KBM-7 (cell line): ENCODE measurements at places on chromosomes 16 and 17.

DNA sequence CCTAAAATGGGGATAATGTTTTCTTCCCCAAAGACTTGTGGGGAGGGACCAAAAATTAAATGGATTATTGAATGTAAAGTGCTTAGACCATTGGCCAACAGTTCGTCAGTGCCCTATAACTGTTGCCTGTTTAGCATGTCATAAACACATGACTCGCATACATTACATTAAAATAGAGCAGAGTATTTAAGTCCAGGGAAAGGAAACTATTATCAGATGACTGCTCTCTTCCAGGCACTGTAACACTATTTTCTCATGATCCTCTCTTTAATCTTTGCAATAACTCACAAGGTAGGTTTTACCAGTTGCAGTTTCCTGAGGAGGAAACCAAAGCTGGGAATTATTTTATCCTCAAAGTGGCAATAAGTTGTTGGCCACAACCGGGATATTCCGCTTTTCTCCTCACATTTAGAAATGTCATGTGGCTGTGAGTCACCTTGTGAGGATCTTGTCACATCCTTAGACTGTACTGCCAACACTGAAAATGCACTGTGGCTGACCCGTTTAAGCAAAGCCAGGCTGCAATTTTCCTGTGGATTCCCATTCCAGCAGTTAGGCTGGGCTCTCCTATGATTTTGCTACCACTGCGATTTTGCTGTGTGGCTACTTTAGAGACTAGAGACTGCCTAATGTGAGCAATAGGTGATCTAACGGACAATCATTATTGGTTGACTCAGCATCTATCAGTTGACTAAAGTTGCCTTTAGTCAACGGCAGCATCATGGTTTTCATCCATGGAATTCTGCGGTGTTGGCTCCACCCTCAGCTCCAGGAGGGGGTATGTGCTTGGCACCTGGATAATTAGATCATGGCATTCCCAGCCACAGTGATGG lies 58.3 kb upstream of the DHX40 start:
- DNase-seq = no peak

- DNase-seq = no peak
These were observed 49.4 kb downstream of the WSB1 start for GRCh38 chr17:27343294-27343693.

DNA sequence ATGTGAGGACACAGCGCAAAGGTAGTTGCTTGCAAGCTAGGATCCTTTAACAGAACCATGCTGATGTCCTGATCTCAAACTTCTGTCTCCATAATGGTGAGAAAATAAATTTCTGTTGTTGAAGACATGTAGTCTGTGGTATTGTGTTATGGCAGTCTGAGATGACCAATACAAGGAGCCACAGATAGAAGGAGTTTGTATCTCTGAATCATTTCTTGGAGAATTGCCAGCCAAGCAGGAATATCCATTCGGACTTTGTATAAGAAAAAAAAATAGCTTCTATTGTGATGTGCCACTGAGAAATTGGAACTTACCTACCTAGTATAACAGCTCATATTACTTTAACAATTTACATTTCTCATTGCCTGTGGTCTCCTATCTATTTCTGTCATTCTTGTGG lies 447.6 kb upstream of the CA10 start:
- DNase-seq = no peak

- peak; percentile 82 for DNase-seq
These were observed 12.9 kb upstream of the SEC14L1 start for GRCh38 chr17:77127735-77128361.

DNA sequence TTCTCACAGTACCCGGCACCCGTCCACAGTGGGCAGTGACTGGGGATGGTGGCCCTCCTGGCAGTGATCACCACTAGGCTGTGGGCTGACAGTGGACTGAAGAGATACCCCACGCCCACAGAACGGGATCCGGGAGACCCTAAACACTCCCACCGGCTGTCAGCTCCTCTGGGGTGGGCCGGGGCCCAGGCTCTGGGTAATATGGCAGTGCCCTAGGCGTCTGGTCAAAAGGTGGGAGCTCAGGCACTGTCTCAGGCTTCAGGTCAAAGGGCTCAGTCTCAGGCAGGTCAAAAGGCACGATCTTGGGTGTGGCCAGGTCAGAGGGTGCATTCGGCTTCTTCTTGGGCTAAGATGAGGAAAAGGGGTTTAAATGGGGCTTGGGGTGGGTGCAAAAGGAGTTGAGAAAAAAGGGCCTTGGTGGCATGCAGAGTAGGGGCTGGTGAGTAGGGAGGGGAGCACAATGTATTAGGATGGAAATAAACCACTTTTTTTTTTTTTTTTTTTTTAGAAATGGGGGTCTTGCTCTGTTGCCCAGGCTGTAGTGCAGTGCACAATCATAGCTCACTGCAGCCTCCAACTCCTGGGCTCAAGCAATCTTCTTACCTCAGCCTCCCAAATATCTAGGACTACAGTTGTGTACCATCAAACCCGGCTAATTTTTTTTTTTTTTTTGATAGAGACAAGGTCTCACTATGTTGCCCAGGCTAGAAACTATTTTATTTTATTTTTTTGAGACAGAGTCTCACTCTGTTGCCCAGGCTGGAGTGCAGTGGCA lies 11.0 kb downstream of the CAVIN1 start:
- DNase-seq = no peak

DNA sequence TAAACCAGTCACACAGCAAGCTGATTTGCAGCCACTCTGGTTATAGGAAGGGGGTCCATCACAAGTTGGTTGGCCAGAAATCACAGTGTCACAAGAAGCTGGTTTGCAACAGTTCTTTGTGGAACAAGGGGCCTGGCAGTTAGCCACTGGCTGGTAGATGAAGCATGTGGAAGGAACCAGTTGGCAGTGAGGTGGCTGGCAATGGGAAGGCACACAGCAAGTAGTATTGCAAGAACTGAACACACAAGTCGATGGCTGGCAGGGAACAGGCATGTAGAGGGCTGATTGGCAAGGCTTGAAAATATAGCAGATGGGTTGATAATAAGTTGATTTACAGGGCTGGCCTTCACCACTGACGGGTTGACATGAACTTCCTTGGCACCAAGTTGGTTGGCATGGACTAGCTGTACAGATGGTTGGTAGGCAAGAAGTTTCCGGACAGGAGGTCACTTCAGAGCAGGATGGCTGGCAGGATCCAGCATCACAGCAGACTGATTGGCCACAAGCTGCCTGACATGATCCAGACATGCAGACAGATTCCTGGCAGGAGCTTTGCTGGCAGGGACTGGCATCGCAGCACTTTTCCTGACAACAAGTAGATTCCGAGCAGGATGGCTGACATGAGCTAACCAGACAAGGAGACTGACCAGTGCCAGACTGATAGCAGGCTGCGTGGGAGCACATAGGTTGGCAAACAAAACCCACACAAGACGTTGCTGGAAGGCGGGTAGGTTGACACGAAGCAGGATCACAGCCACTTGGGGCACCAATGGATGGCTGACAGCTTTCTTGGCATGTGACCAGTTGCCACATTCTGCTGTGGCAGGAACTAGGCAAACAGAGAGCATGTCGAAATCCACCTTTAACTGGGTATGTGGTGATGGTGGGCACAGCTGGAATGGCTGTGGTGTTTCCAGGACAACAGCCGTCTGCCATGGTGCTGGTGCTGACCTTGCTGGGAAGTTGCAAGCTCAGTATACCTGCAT lies at the start of gene KRTAP29-1:
KRTAP29-1 (minus strand) TSS at position 936 of the 986 bp plus-strand sequence; CDS start at position 936, 0 bp downstream.
- no peak for DNase-seq

GRCh38 chr16:71711789-71712188 lies 12.7 kb downstream of the PHLPP2 start:
- no peak for DNase-seq

DNA sequence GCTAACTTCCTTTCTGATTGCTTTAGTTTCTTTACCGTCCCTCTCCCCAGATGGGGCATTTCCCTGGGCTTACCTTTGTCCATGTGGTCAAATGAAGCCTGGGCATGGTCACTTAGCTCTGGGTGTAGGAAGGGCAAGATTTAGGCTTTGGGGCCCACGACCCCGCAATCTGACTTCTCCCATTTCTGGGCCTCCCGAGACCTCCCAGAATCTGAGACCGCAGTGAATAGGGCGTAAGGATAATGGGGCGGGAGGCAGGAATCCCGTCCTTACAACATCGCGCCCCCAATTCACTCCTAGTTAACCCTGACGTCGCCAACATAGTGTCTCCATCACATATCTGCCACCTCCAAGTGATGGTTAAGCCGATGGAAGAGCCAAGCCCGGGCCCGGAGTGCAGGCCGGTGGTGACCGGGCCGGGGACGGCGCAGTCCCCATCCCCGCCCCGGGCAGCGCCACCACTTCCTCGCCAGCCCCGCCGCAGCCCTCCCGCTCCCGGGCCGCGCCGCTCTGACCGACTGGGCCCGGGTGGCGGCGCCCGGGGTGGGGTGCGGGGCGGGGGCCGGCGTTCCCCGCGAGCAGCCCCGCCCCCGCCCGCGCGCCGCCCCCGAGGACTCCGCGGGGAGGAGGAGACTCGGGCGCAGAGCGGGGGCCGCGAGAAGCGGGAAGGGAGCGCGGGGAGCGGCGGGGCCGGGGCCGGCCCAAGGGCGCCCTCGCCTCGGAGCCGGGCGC lies at the start of gene RHBDL3:
RHBDL3 (plus strand) TSS at position 641 of the 732 bp plus-strand sequence. CDS start 358 bp downstream, outside the sequence.
- no peak for DNase-seq

GRCh38 chr17:2138318-2138717 lies 83.4 kb downstream of the HIC1 start:
- peak; percentile 73 for DNase-seq
